Hair follicular keratinocyte (primary cell): ENCODE measurements at places on chromosomes 6 and 20. TPM values are rescaled to one million over a fixed set of nuclear protein-coding genes. Genes with fewer than 3 reads are reported as not detected.

The SLC13A3 gene
- total RNA-seq: 7.9 and 9.2 TPM in 2 replicates

The SFTA2 gene
- total RNA-seq: not detected in 2 replicates

The TGM6 gene
- total RNA-seq: not detected in 2 replicates

The NR2E1 gene
- total RNA-seq: not detected in 2 replicates

The SNAI1 gene
- total RNA-seq: 0.04 TPM in 1 of 2 replicates, not detected in the other
